M059J (cell line): ENCODE measurements at places on chromosomes 2 and 18.

GRCh38 chr2:108287169-108287568 is 1.5 kb upstream of the SULT1C2 start:
- no peak for DNase-seq

DNA sequence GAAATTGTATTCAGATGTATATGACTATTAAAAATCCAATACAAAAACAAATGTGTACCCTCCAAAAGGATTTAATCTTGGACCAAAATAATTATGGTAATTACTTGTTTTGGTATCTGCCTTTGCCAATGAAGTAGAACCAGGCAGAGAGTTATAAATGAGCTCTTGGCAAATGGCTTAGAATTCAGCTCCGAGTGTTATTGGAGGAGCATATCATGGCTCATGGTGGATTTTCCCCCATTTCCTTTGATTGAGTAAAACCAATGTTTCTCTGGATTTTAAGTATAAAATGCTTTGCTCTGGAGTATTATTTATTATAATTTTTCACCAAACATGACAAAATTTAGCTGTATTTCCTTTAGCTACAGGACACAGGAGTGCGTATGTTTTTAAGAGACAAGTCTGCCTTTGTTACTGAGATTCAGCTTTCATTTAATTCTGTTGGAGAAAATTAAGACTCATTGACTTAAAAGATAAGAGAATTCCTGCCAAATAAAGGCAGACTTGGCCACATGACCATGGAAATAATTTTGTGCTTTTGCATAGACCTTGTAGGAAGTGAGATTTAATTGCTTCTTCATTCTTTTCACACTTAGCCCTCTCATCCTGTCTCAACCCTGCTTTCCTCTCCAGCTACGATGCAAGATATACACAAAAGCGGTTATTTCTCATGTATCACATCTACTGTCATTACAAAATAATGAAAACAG is 281.0 kb upstream of the SOX11 start:
- no peak for DNase-seq

- DNase-seq, result no peak
Measured at GRCh38 chr2:146079216-146079615, 1559.3 kb upstream of the ZEB2 start.

GRCh38 chr18:24678626-24679025 is 218.2 kb downstream of the HRH4 start:
- peak; percentile 37 for DNase-seq

DNA sequence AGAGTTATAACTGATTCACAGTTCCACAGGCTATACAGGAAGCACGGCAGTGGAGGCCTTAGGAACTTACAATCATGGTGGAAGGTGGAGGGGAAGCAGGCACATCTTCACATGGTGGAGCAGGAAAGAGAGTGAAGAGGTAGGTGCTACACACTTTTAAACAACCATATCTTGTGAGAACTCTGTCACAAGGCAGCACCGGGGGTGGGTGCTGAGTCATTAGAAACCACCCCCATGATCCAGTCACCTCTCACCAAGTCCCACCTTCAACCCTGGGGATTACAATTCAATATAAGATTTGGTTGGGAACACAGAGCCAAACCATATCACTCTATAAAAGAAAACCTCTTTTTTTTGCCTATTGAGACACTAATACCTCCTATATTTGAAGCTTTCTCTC is 1108.5 kb upstream of the CDH2 start:
- no peak for DNase-seq

DNA sequence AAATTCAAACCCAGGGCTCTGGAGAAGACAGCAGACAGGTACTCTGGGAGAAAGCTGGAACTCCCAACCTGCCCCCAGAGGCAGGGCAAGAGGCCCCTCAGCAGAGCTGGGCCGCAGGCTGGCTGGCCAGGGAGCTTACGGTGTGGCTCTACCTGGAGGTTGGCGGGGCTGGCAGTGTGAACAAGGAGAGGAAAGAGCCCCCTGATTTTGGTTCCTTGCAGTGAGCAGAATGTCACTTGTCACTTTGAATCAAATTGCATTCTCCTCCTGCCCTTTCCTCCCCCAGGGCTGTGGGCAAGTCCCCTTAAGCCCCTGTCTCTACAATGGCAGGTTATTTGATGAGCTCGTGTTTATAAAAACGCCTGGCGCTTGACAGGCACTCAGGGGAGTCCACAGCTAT is 32.6 kb downstream of the MYO7B start:
- DNase-seq, result no peak

- no peak for DNase-seq
Measured at GRCh38 chr2:21812766-21813165, 689.0 kb downstream of the TDRD15 start.

GRCh38 chr2:191015239-191015638 is 1.3 kb upstream of the STAT1 start:
- DNase-seq, result no peak

DNA sequence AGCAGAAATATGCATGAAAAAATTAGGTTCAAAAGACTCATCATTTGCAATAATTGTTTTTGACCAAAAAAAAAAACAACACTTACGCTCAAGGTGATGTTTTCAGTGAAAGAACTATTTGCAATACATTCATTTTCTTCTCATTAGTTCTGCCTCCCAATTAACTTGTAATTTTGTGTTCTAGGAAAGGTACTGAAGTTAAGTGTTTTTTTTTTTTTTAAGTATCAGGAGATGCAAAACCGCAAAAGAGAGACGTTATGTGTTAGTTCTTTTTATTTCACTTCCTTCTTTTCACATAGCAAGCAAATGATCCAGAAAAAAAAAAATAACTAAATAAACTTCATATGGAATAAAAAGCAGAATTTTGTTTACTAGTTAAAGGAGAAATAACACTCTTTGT is 735.2 kb upstream of the GCFC2 start:
- no peak for DNase-seq

DNA sequence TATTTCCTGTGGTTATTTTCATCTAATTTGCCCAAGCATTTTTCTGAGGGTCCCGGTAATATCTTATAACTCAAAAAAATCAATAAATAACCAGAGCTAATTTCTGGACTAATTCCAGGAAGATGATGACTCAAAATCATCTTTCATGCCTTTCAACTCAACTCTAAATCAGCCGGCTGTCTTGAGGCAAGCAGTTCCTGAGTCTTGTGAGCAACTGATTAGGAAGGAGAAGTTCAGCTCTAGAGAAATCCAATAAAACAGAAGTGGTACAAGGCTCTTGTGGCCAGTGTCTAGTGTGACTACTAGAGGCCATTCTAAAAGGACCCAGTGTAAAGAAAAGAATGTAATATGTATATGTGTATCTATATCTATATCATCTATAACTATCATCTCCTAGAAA is 890.4 kb downstream of the TRIB2 start:
- DNase-seq, result no peak

DNA sequence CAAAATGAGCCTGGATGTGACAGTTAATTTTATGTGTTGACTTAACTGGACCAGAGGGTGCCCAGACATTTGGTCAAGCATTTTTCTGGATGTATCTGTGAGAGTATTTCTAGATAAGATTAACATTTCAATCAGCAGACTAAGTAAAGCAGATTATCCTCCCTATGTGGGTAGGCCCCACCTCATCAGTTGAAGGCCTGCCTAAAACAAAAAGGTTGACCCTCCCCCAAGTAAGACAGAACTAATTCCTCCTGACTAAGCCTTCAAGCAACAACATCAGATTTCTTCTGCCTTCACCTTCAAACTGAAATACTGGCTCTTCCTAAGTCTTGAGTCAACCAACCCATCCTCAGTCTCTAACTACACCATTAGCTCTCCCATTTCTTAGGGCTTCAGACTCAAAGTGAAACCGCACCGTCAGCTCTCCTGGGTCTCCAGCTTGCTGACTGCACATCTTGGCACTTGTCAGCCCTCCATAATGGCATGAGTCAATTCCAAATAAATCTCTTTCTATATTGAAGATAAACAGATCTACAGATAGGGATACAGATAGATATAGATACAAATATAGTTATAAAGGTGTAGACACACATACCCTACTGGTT is 47.9 kb downstream of the MEMO1 start:
- DNase-seq, result peak; percentile 24

DNA sequence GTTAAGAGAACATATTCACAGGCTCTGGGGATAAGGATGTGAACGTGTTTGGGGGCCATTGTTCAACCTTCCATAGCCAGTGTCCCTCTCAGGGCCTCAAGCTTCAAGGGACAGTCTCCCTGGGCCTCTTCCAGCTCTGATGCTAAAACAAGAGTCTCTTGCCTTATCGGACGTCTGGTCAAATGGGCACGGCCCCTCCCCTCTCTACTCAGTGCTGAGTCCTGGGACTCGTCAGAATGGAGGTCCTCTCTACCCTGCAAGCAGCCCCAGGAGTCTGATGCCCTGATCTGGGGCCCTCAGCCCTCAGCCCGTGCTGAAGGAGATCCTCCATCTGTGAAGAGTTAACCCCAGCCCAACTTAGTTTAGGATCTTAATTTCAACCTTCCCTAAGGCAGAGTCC is 198.2 kb downstream of the ZFP36L2 start:
- no peak for DNase-seq

- no peak for DNase-seq
Measured at GRCh38 chr2:223232896-223233295, 180.9 kb downstream of the KCNE4 start.

DNA sequence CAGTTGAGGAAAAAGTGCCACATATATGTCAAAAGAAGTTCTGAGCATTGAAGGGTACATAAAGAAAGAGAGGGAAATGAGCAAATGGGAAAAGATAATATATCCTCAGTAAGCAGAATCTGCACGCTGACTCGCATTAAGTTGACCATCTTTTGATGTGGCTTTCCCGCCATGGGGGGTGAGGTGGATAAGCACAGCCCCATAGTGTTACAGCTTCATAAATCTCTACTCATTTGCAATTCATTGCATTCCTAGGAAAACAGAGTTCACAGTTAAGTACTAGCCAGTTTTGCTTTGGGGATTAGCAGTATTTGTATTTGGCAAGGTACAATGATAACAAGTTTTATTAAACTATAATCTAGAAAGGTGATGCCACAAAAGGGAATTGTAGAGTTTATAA is 814.2 kb downstream of the LRP1B start:
- no peak for DNase-seq

DNA sequence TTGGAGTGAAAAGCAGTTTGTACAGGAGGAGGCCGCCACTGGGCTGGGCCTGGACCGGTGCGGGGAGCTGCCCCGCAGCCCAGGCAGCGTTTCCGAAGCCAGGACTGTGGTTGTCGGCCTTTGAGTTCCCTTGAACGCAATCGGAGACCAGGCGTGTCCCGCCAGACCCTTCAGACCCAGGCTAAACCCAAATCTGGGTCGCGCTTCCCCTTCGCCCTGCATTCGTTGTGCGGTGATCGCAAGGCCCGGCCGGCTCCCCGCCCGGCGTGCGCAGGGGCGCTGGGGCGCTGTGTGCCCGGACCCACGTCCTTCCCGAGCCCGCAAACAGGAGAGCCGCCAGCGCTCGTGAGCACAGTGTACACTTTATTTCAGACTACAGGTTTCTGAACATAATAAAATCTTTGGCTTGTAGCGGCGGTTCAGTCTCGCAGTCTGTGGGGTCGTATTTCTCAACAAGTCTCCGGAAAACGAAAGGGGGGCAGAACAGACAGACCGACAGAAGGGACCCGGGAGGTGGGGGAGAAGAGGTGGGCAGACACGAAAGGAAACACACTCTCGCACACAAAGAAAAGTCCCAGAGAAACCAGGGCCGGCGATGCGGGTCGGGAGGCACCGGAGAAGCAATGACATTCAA is 5.5 kb downstream of the EN1 start:
- no peak for DNase-seq

- DNase-seq, result no peak
Measured at GRCh38 chr2:187644981-187645380, 90.7 kb upstream of the TFPI start.

DNA sequence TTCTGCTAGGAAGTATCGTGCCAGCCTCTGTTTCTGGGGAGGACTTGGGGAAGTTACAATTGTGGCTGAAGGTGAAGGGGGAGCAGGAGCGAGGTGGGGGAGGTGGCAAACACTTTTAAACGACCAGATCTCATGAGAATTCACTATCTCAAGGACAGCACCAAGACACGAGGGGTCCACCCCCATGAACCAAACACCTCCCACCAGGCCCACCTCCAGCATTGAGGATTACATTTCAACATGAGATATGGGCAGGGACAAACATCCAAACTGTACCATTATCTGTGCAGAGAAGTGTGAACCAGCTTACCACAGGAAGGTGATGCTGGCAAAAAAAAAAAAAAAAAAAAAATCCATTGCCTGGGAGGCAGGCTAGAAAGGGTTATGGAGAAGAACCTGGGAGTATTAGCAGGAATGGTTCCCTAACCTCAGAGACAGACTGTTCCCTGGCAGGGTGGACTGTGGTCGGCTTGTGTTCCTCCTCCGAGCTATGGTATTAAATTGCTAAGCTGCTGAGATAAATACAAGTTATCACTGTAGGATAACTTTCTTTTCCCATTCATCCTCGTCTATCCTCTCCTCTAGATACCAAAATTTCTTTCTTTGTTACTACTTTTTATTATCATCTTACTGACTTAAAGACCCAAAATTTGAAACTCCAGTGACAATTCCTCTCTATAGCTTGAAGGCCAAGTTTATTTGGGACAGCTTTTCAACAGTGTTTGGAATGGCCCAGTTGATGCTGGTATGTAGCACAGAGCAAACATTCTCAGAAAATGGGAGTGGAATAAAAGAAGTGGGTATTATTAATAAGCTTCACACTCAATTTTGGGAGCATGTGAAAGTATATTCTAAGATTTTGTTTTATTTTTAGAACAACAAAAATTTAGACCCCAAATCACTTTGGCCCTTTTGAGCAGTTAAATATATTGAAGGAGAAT is 73.7 kb upstream of the MAP3K20 start:
- DNase-seq, result no peak

DNA sequence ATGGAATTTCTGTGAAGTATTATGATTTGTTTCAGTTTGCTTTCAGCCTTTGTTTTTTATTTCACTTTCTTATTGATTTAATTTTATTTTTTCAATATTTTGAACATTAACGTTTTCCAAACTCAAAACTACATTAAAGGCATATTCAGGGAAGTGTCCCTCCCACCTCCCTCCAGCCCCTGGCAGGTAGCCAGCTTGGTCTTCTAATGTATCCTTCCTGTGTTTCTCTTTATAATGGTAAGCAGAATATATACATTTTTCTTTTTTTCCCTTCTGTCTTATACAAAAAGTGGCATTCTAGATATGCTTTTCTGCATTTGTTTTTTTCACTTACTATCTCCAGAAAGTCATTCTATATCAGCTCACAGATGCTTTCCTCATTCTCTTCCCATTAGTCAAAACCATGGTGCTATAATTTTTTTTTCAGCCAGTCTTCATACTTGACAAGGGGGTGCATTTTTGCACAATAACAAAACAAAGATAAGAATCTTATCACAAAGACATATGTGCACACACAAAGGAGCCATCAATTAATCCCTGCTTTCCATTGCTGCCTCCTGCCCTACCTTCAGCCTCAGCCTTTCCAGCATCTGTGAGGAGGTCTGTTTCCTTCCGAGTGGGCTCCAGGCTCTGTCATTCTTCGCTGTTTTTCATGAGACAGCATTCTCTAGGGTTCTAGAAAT is 33.7 kb upstream of the TMEM177 start:
- peak; percentile 61 for DNase-seq

GRCh38 chr2:88880441-88880953 is 189.0 kb downstream of the RPIA start:
- peak; percentile 60 for DNase-seq

- no peak for DNase-seq
Measured at GRCh38 chr2:109410039-109410815, 203.5 kb downstream of the SEPTIN10 start.
